Liver (tissue), 10 donors: ENCODE measurements at places on chromosomes 11 and 22. TPM values are rescaled to one million over a fixed set of nuclear protein-coding genes. Genes with fewer than 3 reads are reported as not detected.

DNA sequence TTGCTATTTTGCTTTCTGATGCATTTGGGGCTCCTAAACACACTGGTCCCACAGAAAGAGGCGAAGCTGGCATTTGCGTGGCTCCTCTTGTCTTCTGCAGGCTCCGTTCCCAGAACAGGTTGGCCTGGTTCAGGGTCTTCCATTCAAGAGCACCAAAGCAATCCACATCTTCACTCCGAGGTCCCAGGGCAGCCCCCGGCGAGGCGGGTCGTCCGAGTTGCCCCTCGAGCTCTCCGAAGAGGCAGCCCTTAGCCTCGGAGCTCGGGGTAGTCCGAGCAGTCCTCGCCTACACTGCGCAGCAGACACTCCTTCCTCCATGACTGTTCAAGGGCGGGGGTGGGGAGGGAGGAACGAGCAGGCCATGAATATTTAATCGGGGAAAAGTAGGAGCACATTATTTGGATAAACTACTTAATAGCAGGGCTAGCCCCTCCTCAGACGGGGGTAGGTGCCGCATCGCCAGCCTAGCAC, 321.3 kb downstream of the BLID start:
- H3K4me1 ChIP-seq = no peaks in the 10 kb centered on the region
- no peak overlapping the region for H3K27ac ChIP-seq
- no peaks in the 10 kb centered on the region for H3K27me3 ChIP-seq
- no peak for DNase-seq
- no peak overlapping the region for H3K4me3 ChIP-seq
- H3K36me3 ChIP-seq = no peaks in the 10 kb centered on the region

DNA sequence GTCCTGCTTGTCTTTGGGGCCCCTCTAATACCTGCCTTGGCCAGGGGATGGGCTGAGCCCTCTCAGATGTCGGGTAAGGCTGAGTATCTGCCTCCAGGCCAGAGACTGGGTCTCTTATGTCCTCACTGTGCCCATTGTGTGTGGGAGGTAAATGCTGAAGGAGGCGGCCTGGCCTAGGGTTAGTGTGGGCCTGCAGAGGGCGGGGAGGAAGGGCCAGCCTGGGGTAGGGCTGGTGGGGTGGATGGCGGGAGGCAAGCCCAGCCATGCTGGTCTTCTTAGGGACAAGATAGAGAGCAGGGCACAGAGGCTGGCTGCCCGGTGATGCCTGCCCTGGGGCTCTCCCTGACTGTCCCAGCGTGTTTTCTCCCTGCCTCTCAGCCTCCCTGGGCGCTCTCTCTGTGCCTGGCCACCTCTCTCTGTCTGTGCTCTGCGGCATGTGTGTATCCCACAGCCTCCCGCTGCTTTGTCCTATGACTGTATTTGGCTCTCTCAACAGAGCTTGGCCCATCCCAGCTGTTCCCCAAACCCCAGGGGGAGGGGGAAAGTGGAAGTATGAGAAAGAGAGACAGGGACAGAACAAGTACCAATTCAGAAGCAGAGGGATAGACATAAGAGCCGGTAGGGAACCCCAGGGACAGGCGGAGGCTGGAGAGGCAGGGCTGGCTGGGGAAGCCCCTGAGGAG, 57.0 kb downstream of the PDE2A start:
- no peaks in the 10 kb centered on the region for H3K4me1 ChIP-seq
- no peaks in the 10 kb centered on the region for H3K27me3 ChIP-seq
- no peak overlapping the region for H3K4me3 ChIP-seq
- H3K27ac ChIP-seq = peak overlapping the region; percentile 15

GRCh38 chr22:38981005-38981991, 849 bp upstream of the APOBEC3B start:
- DNase-seq = no peak
- H3K36me3 ChIP-seq = no peaks in the 10 kb centered on the region
- H3K4me1 ChIP-seq = no peaks in the 10 kb centered on the region
- no peak overlapping the region for H3K27ac ChIP-seq
- H3K27me3 ChIP-seq = no peaks in the 10 kb centered on the region
- peak overlapping the region; percentile 46 for H3K4me3 ChIP-seq

ANGPTL5 gene
- not detected for total RNA-seq

DNA sequence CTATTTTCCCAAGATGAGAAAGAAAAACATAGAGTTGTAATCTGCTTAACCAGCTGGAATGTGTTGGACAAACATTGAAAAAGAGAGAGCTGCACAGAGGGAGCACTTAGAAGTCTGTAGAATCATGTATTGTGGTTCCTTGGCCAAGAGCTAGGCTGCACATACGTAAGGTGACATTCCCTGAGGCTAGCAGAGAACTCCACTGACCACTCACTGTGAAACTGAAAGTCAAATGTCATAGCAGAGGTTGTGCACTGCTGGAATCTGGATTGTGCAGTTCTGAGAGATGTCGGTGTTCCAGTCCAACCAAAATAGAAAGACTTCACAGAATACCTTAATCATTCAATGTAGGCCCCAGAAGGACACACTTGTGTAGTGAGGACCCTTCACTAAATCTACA, 772.8 kb upstream of the RAG2 start:
- H3K27ac ChIP-seq = no peak overlapping the region
- no peak for DNase-seq
- no peaks in the 10 kb centered on the region for H3K27me3 ChIP-seq

DNA sequence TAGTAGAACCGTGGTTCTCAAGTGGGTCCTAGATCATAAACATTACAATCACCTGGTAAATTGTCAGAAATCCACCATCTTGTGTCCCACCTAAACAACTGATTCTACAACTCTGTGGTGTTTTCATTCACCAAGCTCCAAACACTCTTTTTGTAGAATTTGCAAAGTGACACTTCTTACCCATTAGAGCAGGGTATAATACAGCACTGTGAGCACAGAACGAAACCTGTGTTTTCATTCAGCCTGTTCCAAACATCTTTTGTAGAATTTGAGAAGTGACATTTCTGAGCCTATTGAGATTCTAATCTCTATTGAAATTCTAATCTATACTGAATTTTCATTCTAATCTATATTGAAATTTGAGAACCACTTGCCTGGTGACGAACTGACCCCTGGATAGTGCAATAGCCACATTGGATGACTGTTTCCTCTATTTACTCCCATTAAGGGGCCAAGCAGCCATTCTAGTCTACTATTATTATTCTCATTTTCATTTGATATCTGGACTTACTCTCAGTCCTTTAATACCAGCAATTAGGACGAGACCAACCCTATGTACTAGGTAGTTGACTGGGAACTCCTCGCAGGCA, 616.6 kb downstream of the LRRC4C start:
- H3K4me1 ChIP-seq = no peaks in the 10 kb centered on the region
- no peaks in the 10 kb centered on the region for H3K27me3 ChIP-seq
- no peak for DNase-seq
- H3K27ac ChIP-seq = no peak overlapping the region
- H3K4me3 ChIP-seq = no peak overlapping the region
- no peaks in the 10 kb centered on the region for H3K36me3 ChIP-seq

C11orf16 gene
- total RNA-seq = not detected

TBX10 gene
- total RNA-seq = not detected

- no peaks in the 10 kb centered on the region for H3K27me3 ChIP-seq
- no peaks in the 10 kb centered on the region for H3K36me3 ChIP-seq
- H3K4me3 ChIP-seq = no peak overlapping the region
These were observed 95.8 kb upstream of the RCN1 start for GRCh38 chr11:31995032-31995431.

- H3K36me3 ChIP-seq = peaks cover 57% of the 10 kb centered on the region
- H3K4me1 ChIP-seq = peaks cover 9% of the 10 kb centered on the region
- H3K27me3 ChIP-seq = no peaks in the 10 kb centered on the region
- no peak overlapping the region for H3K4me3 ChIP-seq
These were observed 26.9 kb downstream of the HIRA start for GRCh38 chr22:19404676-19405075.

GRCh38 chr11:134714021-134714656, 302.1 kb upstream of the B3GAT1 start:
- H3K36me3 ChIP-seq = no peaks in the 10 kb centered on the region
- no peak overlapping the region for H3K4me3 ChIP-seq
- no peaks in the 10 kb centered on the region for H3K27me3 ChIP-seq
- H3K4me1 ChIP-seq = no peaks in the 10 kb centered on the region
- DNase-seq = no peak

DNA sequence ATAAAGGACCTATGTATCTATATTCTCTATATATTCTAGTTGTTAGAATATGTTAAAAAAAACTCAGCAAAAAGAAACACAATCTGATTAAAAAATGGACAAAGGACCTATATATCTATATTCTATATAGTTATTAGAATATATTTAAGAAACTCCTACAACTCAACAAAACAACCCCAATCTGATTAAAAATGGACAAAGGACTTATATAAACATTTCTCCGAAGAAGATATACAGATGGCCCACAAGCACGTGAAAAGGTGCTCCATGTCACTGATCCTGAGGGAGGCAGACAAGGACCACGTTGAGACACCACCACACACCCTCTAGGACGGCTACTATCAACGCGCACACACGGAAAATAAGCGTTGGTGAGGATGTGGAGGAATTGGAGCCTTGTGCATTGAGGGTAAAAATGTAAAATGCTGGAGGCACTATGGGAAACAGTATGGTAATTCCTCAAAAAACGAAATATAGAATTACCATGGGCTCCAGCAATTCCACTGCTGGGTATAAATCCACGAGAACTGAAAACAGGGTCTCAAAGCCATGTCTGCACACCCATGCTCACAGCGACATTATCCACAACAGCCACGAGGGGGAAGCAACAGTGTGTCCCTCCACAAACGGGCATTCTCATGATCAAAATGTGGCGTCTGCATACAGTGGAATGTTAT, 22.7 kb downstream of the YPEL1 start:
- no peak overlapping the region for H3K27ac ChIP-seq
- peak overlapping the region; percentile 33 for H3K4me3 ChIP-seq
- H3K36me3 ChIP-seq = no peaks in the 10 kb centered on the region
- H3K4me1 ChIP-seq = peaks cover 6% of the 10 kb centered on the region
- H3K27me3 ChIP-seq = no peaks in the 10 kb centered on the region
